ENCODE measurements at places on chromosomes 2 and 18.
A peak's percentile ranks its signal among the peaks of the same experiment; 100 is the strongest.

- no peak for DNase-seq
Observed at GRCh38 chr18:57811477-57812125, 8.5 kb upstream of the ATP8B1 start.

DNA sequence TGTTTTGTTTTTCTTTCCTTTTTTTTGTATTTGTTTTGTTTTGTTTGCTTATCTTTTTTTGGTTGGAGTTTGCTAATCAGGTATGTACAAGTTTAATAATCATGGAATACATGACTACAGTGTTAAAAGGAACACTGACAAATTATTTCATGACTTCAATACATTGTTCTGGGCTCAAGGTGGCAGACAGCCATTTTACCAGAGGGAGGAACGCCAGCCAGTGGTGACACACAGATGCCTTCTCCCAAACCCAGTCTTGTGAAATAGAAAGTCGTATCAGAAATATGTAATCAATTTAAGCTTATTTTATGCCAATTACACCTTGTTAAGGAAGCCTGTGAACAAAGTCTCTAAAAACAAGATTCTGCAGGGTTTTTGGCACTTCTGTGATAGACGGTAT is 264.0 kb upstream of the EPHA4 start:
- DNase-seq = peak; percentile 4

- no peak for DNase-seq
Observed at GRCh38 chr2:237139123-237139675, 53.5 kb downstream of the COPS8 start.

GRCh38 chr2:180122874-180123273 is 115.8 kb upstream of the CWC22 start:
- no peak for DNase-seq

GRCh38 chr2:85709401-85709811 is 15.2 kb downstream of the GNLY start:
- DNase-seq = peak; percentile 45

DNA sequence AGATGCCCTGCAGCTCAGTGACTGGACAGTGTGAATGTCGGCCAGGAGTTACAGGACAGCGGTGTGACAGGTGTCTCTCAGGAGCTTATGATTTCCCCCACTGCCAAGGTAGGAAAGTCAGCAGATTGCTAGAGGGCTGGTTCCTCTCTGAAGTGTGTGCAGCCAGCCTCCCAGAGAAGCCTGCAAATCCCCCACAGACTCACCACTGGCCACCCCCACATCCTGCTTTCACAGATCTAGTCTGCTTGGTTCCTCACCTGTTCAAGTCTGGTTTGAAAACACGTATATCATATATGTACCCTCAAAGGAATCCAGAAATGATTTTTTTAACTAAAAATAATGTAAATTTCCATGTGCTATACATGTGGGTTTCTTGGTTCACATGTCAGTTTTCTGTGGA is 121.1 kb downstream of the LAMA3 start:
- DNase-seq = no peak

GRCh38 chr2:117958186-117958585 is 55.7 kb downstream of the CCDC93 start:
- DNase-seq = peak; percentile 95

DNA sequence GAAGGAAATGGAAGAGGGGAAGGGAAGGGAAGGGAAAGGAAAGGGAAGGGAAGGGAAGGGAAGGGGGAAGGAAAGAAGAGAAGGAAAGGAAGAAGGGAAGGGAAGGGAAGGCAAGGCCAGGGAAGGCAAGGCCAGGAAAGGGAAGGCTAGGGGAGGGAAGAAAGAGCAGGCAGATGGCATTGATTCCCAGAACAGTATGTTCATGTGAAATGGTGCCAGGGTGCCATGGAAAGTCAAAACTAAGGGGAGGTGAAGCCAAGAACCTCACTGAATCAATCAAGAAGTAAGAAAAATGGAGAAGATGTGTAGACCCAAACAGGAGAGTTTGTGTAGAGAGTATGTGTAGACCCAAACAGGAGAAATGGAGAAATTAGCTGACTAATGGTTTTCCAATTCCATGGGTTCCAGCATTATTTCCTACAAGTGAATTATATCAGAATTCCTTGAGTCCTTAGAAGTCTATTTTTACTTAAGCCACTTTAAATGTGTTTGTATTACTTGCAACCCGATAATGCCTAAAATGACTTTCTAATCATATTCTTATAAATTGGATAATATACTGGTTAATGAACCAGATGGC is 367.6 kb downstream of the TXNL1 start:
- DNase-seq = no peak

DNA sequence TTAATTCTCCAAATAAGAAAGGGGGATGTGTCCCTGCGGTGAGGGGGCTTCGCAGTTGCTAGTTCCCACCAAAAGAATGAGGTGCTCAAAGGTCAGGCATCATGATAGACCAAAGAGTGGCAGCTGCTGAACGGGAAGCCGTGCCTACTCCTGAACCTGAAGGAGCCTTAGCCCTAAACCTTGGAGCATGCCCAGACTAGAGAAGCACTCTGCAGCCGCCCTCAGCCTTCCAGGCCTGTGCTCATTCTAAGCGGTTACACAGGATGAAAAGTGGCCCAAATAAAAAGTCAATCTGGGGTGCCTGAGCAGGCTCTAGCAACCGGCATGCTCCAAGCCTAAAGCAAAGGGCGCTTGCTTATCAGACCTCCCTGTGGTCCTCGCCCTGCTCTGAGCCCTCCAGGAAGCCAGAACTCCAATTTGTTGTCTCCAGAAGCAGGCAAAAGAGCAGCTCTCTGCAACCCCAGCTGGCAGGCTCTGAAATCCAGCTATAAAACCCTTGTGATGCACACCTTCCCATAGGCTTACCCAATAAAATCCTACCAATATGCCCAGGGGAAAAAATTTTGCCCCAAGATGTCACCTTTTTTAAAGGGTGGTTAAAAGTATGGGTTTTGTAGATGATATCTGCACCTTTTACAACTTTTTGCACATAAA is 17.5 kb downstream of the UXS1 start:
- no peak for DNase-seq

- DNase-seq = peak; percentile 68
Observed at GRCh38 chr2:230418341-230419016, 2.5 kb downstream of the SP100 start.

DNA sequence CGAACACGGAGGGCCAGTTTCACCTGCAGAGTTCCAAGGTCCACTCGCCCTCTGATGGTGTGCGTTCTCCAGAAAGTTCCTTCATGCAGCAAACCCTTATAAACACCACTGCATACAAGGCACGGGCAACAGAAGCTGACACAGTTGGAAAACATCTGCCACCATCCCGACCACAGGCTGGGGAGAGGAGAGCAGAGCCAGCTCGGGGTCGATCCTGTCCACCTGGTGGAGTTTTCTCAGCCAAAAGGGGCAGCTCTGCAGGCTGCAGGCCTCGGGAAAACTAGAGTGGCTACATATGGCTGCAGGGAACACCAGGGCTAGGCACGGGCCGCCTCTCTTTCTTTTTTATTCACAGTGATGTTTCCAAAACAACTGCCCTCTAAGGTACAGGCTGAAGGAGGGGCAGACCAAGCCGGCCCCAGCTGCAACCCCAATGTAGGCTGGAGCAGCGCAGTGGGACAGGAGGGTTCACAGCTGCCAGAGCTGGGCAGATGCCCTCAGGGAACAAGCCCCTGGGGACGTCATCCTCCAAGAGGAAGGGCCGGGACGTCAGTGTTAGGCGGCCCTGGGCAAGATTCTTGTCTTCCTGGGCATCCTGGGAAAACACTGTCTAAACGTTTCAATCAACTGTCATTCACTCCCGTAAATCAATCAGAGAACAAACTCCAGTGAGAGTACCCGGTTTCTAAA is 274.7 kb downstream of the TWIST2 start:
- DNase-seq = no peak

GRCh38 chr2:124953921-124954320 is 928.8 kb downstream of the CNTNAP5 start:
- DNase-seq = no peak

- no peak for DNase-seq
Observed at GRCh38 chr2:3269425-3270094, 108.1 kb downstream of the EIPR1 start.

DNA sequence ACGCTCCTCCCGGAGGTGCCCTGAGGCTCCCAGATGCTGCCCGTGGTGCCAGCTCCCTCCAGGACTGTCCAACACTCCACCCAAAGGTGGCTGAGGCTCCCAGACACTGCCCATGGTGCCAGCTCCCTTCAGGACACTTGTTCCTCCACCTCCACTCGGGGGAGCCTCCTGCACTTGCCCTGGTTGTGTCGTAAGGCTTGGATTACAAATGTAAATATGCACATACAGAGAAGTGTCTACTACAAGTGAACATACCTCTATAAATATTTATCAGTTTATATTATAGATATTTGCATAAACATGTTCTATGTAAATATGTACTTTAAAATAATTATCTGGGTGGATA is 143.3 kb downstream of the PXDN start:
- DNase-seq = no peak

DNA sequence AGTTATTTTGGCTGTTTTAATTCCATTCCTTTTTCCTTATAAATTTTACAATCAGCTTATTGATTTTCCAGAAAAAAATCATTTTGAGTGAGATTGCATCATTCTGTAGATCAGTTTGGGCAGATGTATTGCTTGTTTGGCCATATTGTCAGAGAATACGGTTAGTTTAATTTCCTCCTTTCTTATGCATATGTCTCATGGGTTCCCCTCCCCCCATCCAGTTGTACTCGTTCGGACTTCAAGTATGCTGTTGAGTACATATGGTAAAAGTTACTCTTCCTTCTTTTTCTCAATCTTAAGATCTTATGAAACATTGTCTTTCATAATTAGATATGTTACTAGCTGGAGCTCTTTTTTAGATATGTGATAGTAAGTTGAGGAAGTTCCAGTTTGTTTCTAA is 131.2 kb upstream of the TTC27 start:
- DNase-seq = no peak

DNA sequence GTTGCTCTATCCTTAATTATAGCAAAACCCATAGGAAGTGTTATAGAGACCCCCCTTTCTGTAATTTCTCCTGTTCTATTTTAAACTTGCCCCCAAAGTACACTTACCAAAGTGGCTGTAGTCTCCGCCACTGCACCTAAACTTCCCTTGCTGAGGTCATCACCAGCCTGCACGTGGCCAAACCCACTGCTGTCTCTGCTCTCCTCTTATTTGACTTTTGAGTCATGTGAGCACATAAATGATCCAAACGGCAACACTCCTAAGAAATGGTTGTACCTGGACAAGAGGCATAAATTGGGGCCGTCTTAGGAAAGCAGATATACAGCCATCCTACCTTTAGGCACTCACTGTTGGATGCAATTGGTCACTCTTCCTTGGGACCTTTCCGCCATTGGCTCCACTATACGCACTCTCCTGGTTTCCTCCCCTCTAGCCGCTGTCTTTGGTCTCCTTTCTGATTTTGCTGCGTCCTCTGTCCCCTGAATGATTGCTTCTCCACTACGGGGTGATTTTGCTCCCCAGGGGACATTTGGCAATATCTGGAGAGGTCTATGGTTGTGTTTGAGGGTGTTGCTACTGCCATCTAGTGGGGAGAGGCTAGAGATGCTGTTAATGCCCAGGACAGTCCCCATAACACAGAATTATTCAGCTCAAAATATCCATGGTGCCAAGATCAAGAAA is 19.2 kb upstream of the IL36G start:
- DNase-seq = peak; percentile 83

DNA sequence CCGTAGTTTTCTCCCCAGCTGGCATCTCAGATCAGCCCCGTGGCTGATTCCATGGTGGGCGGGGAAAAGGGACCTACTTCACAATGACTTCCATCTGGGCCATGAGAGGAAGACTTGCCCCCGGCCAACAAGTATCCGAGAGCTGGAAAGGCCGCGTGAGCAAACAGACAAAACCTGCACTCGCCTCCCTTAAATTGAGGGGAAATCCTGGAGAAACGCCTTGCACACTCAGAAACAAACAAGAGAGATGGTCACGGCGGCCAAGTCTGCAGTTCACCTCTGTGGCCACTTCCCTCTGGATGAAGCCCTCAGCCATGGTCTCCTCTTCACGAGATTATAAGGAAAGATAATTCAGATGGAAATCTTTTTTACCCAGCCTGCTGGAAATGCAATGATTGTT is 39.4 kb upstream of the TPO start:
- no peak for DNase-seq

DNA sequence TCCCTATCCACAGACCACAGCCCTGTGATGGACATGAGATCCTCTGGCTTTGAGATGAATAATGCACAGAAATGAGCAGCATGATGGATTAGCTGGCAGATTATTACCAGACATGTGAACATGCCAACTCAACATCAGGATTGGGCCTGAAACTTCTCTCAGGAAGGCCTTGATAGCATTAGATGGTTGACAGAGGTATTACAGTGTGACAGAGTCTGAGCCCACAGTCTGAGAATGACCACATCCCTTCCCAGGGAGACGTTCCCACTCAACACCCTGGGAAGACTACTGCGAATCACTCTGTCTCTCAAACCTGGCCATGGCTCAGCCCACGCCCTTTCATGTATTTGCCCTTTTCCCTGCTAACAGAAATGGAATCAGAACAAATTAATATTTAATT is 66.9 kb downstream of the BCL11A start:
- no peak for DNase-seq

DNA sequence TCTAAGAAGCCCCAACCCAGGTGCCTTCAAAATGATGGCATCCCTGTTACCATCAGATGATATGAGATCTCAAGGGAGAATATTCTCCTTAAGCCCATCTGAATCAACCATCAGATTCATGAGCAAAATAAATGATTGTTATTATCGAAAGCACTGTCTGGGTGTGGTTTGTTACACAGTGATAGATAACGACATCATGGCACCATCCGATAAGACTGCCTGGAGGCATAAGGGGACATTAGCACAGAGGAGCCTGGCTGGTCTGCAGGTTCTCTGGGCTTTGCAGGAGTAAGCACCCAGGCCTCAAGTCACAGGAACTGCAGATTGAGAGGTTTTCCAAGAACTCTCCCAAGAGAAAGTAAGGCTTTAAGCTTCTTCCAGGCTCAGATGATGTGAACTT is 15.6 kb downstream of the BMP10 start:
- no peak for DNase-seq

GRCh38 chr2:128357506-128358370 is 39.1 kb upstream of the HS6ST1 start:
- DNase-seq = no peak

DNA sequence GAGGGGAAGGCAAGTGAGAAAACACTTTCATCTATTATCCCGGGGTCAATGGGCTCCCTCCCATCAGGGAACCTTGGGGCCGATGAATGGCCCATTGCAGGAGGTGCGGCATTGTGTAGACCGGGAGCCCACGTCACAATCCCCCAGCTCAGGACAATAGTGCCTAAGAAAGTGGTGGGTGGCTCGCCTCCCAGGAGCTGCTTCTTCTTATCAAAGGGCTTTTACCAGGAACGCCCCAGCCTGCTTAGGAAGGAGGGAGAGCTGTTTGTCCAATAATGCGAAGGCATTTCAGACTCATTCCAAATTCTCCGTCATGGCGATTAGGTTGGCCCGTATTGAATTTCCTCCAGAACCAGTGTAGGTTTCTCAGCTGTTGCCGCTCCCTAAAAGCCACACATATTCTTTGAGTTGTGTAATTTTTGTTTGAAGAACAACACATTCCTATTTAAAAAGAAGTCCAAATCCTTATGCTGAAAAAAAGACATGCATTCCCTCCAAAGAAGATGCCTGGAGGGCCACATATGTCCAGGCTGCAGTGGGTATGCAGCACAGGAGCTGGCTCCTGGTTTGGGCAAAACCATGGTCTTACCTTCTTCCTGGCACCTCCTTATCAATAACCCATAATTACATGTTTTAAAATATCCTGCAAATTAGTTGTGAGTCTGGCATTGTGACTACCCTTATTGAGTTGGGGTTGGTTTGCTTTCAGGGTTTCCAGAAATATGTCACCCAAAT is 264.7 kb downstream of the MYCN start:
- DNase-seq = no peak

- DNase-seq = no peak
Observed at GRCh38 chr2:55108456-55109160, 58.4 kb upstream of the RTN4 start.

GRCh38 chr2:54419855-54420523 is 36.1 kb upstream of the SPTBN1 start:
- peak; percentile 11 for DNase-seq
